Colonic mucosa (tissue), 4 donors: ENCODE measurements at places on chromosomes 6 and 20.

GRCh38 chr6:12436224-12436623 lies 146.1 kb downstream of the EDN1 start:
- no peaks in the 10 kb centered on the region for H3K27me3 ChIP-seq
- DNase-seq, result no peak
- H3K4me1 ChIP-seq, result no peaks in the 10 kb centered on the region
- no peak overlapping the region for H3K4me3 ChIP-seq
- no peaks in the 10 kb centered on the region for H3K36me3 ChIP-seq
- H3K27ac ChIP-seq, result no peak overlapping the region

- H3K4me3 ChIP-seq, result no peak overlapping the region
- no peak overlapping the region for H3K27ac ChIP-seq
- DNase-seq, result no peak
- H3K27me3 ChIP-seq, result no peaks in the 10 kb centered on the region
- H3K36me3 ChIP-seq, result no peaks in the 10 kb centered on the region
Observed at GRCh38 chr20:13554706-13555105, 84.0 kb downstream of the TASP1 start.

DNA sequence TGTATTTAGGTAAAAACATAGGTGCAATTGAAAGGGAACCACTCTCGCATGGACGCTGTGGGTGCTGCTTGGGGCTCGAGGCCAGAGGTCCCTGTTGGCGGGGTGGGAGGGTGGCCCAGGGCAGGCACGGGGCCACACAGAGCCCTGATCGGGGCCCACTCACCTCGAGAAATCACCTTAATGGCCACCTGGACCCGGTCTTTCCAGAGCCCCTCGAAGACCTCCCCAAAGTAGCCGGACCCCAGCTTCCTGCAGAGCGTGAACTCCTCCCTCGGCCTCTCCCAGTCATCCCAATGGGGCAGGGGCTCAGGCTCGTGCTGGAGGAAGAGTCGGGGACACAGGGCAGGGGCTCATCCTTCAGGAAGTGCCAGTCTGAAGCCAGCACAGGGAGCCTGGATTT lies 3.8 kb downstream of the PTK6 start:
- H3K36me3 ChIP-seq, result no peaks in the 10 kb centered on the region
- peak; percentile 19 for DNase-seq
- no peaks in the 10 kb centered on the region for H3K27me3 ChIP-seq
- peaks cover 10% of the 10 kb centered on the region for H3K4me1 ChIP-seq
- no peak overlapping the region for H3K27ac ChIP-seq

DNA sequence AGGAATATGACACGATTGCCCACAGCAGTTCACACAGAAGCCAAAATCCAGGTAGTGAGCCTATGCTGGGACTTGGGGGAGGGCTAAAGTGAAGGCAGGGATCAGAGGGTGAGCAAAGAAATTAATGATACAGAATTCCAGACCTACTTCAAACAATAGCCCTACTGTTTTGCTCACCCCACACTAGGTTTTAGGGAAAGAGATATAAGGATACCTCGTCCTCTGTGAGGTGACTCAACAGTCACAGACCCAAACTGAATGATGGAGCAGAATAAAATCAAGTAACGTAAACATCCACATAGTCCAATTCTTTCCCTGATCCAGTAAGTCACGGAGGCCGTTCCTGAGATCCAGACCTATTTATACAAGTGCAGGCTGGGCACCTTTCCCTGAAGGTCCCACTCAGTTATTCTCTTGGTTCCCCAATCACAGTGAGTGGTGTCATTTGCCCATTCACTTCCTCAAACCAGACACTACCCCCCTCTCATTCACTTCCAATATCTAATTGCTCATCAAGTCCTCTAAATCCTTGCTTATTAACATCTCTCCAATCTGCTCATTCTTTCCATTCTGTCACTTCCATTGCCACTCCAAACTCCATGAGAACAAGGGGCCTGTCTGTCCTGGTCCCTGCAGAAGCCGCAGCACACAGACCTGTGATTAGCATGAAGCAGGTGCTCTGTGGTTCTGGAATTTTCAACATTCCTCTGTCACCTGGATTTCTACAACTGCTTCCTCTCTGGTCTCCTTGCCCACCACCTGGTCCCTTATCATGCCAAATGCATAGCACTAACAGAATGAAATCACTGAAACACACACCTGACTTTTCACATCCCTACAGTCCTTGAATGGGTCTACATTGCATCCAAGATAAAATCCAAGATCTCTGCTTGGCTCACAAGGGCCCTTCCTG lies 55.9 kb downstream of the ATXN1 start:
- no peak overlapping the region for H3K4me3 ChIP-seq
- no peak overlapping the region for H3K27ac ChIP-seq
- no peaks in the 10 kb centered on the region for H3K27me3 ChIP-seq
- H3K4me1 ChIP-seq, result no peaks in the 10 kb centered on the region

- H3K4me3 ChIP-seq, result no peak overlapping the region
- no peaks in the 10 kb centered on the region for H3K4me1 ChIP-seq
- no peaks in the 10 kb centered on the region for H3K27me3 ChIP-seq
- no peaks in the 10 kb centered on the region for H3K36me3 ChIP-seq
Observed at GRCh38 chr20:7426890-7427496, 513.3 kb downstream of the HAO1 start.

- no peak overlapping the region for H3K27ac ChIP-seq
- no peaks in the 10 kb centered on the region for H3K36me3 ChIP-seq
- no peaks in the 10 kb centered on the region for H3K4me1 ChIP-seq
- no peak overlapping the region for H3K4me3 ChIP-seq
Observed at GRCh38 chr6:148304976-148305375, 37.7 kb upstream of the SASH1 start.

GRCh38 chr6:11076540-11076939 lies 17.1 kb upstream of the SMIM13 start:
- H3K36me3 ChIP-seq, result no peaks in the 10 kb centered on the region
- no peaks in the 10 kb centered on the region for H3K4me1 ChIP-seq
- H3K4me3 ChIP-seq, result no peak overlapping the region

GRCh38 chr6:143236151-143236798 lies 175.6 kb downstream of the AIG1 start:
- no peak overlapping the region for H3K27ac ChIP-seq
- H3K27me3 ChIP-seq, result no peaks in the 10 kb centered on the region
- H3K4me3 ChIP-seq, result no peak overlapping the region

- H3K4me1 ChIP-seq, result no peaks in the 10 kb centered on the region
- DNase-seq, result no peak
- no peaks in the 10 kb centered on the region for H3K36me3 ChIP-seq
- H3K4me3 ChIP-seq, result no peak overlapping the region
Observed at GRCh38 chr6:11848346-11848651, 69.7 kb upstream of the ADTRP start.

DNA sequence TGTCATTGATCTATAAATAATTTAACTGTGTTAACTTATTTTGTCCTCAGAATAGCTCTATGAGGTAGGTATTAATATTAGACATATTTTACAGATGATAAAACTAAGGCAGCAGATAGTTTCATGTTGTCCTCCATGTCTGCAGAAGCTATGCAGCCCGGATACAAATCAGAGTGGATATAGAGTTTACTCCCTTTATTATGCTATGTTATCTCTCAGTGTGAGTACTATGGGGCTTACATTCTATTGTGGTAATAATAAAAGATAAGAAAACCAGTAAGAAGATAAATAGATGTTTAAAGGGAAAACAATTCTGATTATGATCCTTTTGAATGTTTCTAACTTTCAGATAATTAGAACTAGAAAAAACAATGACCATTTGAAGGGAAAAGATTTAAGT lies 979.8 kb upstream of the CITED2 start:
- no peaks in the 10 kb centered on the region for H3K27me3 ChIP-seq
- H3K36me3 ChIP-seq, result no peaks in the 10 kb centered on the region
- no peak for DNase-seq
- H3K4me3 ChIP-seq, result no peak overlapping the region

DNA sequence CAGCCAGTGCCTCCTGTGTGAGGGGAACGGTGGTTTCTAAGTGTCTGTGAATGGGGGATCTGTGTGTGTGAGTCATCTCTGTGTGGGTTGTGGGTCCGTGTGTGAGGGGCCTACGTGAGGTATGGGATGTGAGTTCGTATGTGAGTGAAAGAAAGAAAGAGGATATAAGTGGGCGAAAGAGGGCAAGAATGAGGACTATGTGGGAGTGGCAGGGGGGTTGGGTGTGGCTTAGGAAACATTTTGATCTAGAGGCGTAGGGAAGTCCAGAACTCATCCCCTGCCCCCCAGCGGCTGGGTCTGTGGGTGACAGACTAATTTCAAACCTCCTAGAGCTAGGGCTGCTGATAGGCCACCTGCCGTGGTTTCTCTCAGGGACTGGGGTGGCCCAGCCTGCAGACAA lies 35.5 kb downstream of the DHX35 start:
- DNase-seq, result no peak
- no peak overlapping the region for H3K4me3 ChIP-seq
- no peaks in the 10 kb centered on the region for H3K36me3 ChIP-seq
- H3K4me1 ChIP-seq, result no peaks in the 10 kb centered on the region
- no peak overlapping the region for H3K27ac ChIP-seq

GRCh38 chr6:506508-506907 lies 115.0 kb downstream of the IRF4 start:
- no peak overlapping the region for H3K4me3 ChIP-seq
- no peaks in the 10 kb centered on the region for H3K27me3 ChIP-seq
- H3K4me1 ChIP-seq, result no peaks in the 10 kb centered on the region

DNA sequence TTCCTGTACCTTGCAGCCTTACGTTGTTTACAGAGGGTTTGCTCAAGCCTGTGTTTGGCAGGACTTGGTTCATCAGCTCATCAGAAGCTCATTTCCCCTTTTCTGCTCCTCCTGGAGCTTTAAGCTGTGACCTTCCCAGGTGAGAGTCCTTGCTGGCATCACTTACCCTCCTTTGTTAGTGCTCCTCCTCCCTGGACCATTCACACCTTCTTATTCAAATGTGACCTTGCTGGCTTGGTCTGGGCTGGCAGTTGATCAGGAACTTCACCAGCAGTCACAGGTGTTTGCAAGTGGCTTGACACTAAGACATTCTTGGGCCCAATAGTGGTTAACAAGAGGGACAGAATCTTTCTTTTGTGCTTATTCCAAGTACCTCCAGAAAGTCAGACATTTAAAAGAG lies 148.8 kb downstream of the C6orf58 start:
- no peak overlapping the region for H3K4me3 ChIP-seq
- no peak for DNase-seq
- H3K27me3 ChIP-seq, result no peaks in the 10 kb centered on the region
- H3K4me1 ChIP-seq, result no peaks in the 10 kb centered on the region
- H3K27ac ChIP-seq, result no peak overlapping the region

DNA sequence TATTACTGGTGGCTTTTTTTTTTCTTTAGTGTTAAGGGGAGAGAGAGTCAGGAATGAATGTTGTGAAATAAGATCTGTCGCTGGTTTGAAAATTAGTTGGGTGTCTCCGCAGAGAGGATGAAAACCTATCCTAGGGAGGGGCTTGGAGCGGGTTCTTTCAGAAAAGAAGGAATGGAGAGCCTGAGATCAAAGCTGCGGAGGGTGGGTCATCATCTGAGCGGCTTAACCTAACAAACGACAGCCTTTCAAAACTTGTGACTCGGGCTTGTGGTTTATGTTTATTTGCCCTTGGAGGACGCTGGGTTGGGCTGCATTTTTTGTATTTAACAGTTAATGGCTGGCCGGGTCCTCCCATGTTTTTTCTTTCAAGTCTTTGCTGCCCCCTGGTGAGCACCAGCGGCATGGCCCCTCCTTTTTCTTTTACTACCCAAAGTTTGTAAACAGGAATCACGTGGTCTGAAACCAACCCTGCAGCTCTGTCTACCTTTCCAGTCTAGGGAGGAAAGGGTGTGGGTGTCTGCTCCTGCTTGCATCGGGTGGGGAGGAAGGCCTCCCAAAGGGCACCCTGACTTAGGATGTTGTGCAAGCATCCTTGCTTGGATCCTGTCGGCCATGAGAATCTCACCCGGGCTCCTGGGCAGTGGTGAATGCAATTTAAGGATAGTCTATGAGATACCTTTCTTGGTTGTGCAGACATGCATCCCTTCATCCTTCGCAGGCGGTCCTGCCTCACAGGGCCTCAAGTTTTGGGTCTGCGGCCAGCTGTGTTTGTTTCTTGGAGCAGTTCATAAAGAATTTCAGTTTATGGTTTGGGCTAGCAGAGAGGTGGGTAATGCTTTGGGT lies 2.2 kb downstream of the PIM1 start:
- peak overlapping the region; percentile 90 for H3K4me3 ChIP-seq
- H3K27me3 ChIP-seq, result no peaks in the 10 kb centered on the region
- DNase-seq, result peak; percentile 97
- no peaks in the 10 kb centered on the region for H3K4me1 ChIP-seq
- H3K36me3 ChIP-seq, result peaks cover 13% of the 10 kb centered on the region
- H3K27ac ChIP-seq, result peak overlapping the region; percentile 94

- H3K4me3 ChIP-seq, result no peak overlapping the region
- no peak for DNase-seq
Observed at GRCh38 chr20:49167811-49168507, 20.2 kb downstream of the STAU1 start.
